ENCODE measurements at places on chromosomes 1 and 21. TPM values are rescaled to one million over a fixed set of nuclear protein-coding genes. Genes with fewer than 3 reads are reported as not detected.

Gene LCE1B
- not detected for total RNA-seq

Gene KCNJ15
- total RNA-seq, result 0.12 TPM

Gene KIF14
- 7.4 TPM for total RNA-seq

Gene PTCH2
- 0.40 TPM for total RNA-seq

Gene CR1
- total RNA-seq, result not detected

Gene HMCN1
- 151 TPM for total RNA-seq

Gene COL6A2
- 1,217 TPM for total RNA-seq

Gene SPATA46
- total RNA-seq, result not detected

Gene KMO
- total RNA-seq, result 0.06 TPM

Gene PLA2G2D
- total RNA-seq, result not detected

Gene AADACL4
- total RNA-seq, result not detected

Gene GBP2
- total RNA-seq, result 53.6 TPM

Gene FNDC7
- 0.25 TPM for total RNA-seq

Gene RPE65
- not detected for total RNA-seq

Gene C1orf174
- 20.5 TPM for total RNA-seq

Gene C4BPA
- not detected for total RNA-seq

Gene S100A5
- 0.26 TPM for total RNA-seq

Gene KANK4
- not detected for total RNA-seq

Gene FALEC
- total RNA-seq, result not detected

Gene OR2L5
- total RNA-seq, result not detected

Gene SPRR2E
- not detected for total RNA-seq

Gene FCRL2
- not detected for total RNA-seq

Gene MIXL1
- not detected for total RNA-seq

Gene LHX8
- not detected for total RNA-seq

Gene HCRTR1
- total RNA-seq, result 0.26 TPM

Gene CD34
- total RNA-seq, result 0.53 TPM

Gene DNAJC8
- total RNA-seq, result 62.6 TPM

Gene HENMT1
- total RNA-seq, result 2.7 TPM

Gene KRTAP10-5
- not detected for total RNA-seq

Gene LCE6A
- total RNA-seq, result not detected

Gene FMO5
- 1.3 TPM for total RNA-seq

Gene ATP5PO
- 197 TPM for total RNA-seq

Gene FCRL4
- not detected for total RNA-seq

Gene GBP6
- not detected for total RNA-seq

Gene NR5A2
- 0.12 TPM for total RNA-seq

Gene PTPRF
- 32.2 TPM for total RNA-seq

Gene CRB1
- total RNA-seq, result 0.26 TPM

Data from aortic smooth muscle cell (primary cell).